ENCODE measurements at places on chromosomes 5 and 9.

GRCh38 chr5:142508591-142508990, 177.3 kb downstream of the FGF1 start:
- no peak for DNase-seq

DNA sequence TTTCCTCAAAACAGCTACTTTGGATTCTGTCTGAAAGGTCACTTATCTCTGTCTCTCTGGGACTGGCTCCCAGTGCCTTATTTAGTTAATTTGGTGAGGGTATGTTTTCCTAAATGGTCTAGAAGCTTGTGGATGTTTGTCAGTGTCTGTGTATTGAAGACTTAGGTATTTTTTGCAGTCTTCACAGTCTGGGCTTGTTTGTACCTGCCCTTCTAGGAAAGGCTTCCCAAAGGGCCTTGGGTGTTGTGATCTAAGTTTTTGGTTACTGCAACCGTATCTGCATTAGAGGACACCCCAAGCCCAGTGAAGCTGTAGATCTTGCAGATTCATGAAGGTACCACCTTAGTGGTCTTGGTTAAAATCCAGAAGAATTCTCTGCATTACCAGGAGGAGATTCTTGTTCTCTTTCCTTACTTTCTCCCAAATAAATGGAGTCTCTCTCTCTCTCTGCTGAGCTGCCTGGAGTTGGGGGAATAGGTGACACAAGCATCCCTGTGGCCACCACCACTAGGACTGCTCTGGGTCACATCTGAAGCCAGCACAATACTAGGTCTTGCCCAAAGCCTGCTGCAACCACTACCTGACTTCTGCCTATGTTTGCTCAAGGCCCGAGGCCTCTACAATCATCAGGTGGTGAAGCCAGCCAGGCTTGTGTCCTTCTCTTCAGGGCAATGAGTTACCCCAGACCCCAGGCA, 17.8 kb upstream of the CCNB1 start:
- no peak for DNase-seq

GRCh38 chr9:116152390-116152789, 1.2 kb upstream of the PAPPA start:
- no peak for DNase-seq

- DNase-seq = no peak
These were observed 9.6 kb downstream of the PCYOX1L start for GRCh38 chr5:149367249-149367971.

DNA sequence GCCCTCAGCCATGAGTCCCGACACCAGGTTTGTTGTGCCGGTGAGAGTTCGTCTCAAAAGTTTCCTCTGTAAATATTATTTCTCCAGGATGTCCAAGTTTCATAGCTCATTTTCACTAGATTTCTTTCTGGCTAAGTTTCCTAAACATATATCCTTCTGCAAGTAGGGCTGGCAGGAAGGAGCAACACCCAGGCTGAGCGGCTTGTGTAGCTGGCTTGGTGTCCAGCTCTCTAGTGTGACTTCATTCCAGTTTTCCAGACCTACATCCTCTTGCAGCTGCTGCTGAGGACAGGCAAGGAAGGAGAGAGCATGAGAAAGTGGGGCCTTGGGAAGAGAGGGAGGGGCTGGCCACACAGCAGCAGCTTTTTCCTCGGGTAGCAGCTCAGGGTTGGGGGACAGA, 80.3 kb downstream of the FGF1 start:
- no peak for DNase-seq

- no peak for DNase-seq
These were observed 23.1 kb upstream of the MVB12B start for GRCh38 chr9:126303488-126303887.

GRCh38 chr9:111375817-111376564, 46.0 kb upstream of the OR2K2 start:
- no peak for DNase-seq
